ENCODE measurements at places on chromosomes 7 and 10.

- no peak for DNase-seq
These were observed 38.4 kb downstream of the SLC39A12 start for GRCh38 chr10:17989908-17990767.

GRCh38 chr10:124044143-124044862, 49.1 kb downstream of the CHST15 start:
- DNase-seq, result no peak

- no peak for DNase-seq
These were observed 5.1 kb upstream of the PLEKHS1 start for GRCh38 chr10:113746217-113746957.

DNA sequence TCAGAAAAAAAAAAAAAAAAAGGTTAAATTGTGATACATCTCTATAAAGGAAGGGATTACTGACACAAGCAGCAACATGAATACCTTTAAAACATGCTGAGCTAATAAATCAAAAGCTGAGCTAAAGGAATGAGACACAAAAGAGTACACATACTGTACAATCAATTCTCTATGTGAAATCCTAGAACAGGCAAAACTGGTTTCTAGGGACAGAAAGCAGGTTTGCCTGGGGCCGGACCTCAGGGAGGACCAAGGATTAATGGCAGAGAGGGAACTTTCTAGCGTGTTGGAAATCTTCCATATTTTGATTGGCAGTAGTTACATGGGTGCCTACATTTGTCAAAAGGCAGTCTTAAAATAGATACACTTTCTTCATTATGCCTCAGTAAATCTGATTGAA, 52.5 kb downstream of the KLRG2 start:
- DNase-seq, result no peak

- DNase-seq, result no peak
These were observed 27.7 kb downstream of the STK32C start for GRCh38 chr10:132279873-132280645.

GRCh38 chr7:23598296-23598695, 1.1 kb downstream of the CCDC126 start:
- DNase-seq, result no peak

DNA sequence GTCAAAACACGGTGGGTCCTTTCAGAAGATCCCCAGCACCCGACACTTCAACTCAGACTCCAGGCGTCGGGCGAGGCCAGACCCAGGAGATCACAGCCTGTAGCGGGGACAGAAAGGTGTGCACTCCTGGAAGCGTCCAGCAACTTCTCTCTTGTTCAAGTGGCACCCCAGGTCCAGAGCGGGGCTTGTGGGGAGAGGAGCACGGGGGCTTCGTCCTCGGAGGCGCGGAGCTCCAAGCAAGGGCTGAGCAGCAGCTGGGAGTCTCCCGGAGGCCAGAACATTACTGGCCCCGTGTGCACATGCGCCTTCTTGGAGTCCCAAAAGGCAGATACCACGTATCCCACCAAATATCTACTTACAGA, 54.9 kb downstream of the ZRANB1 start:
- DNase-seq, result no peak

DNA sequence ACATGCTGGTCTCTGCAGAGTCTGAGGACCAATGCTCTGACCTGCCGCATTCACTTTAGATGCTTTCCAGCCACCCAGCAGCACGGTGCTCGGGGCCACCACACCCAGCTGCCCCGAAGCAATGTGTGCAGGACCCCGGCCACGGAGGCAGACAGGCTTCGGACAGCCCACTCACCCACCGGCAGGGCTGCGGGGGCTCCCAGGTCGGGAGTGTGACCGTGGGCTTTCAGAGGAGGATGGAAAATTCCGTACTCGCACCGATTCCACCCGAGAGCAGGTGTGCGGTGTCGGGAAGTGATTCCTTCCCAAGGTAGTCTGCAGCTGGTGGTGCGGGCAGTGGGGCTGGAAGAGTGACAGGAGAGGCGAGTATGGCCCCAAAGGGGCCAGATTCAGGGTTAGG, 190.9 kb downstream of the DNAJB6 start:
- no peak for DNase-seq

- DNase-seq, result peak; percentile 7
These were observed 525.2 kb downstream of the LRMDA start for GRCh38 chr10:75956624-75957023.

- DNase-seq, result no peak
These were observed 105.2 kb downstream of the DKK1 start for GRCh38 chr10:52419281-52419680.

GRCh38 chr10:31017534-31018355, 13.9 kb downstream of the ZNF438 start:
- no peak for DNase-seq

GRCh38 chr10:126199221-126199998, 188.9 kb downstream of the ADAM12 start:
- DNase-seq, result peak; percentile 58

DNA sequence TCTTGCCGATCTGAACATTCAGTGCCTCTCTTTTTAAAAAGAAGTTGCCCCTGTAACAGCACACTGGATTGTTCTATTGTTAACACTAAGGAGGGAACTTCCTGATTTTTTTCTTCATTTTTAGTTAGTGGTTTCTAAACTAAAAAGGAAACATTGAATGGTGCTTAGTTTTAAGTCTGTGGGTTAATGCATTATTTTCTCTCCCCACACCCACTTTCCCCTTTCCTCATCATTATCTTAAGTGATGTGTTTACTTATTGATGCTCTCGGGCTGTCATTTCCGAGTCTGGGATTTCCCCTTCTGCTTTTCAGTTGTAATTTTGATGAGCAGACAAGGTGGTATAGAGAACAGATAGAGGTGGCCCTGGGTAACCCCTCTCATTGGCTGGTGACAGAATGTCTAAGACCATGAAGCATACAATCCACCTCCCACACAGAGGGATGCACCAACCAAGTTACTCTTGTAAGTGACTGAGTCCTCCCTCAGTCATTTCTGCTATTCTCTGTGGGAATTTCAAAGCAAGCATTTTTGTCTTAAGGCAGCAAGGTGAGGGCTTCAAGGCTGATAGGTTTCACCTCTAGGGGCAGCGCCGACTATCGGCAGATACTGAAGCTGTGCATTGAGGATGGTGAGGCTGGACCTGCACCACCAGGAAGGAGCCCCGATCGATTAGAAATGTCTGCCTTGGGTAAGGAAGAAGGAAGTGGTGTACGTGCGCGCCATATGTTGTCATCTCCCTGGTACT, 49.5 kb downstream of the CHN2 start:
- no peak for DNase-seq

GRCh38 chr10:49612513-49613164, 1.2 kb upstream of the CHAT start:
- DNase-seq, result no peak

DNA sequence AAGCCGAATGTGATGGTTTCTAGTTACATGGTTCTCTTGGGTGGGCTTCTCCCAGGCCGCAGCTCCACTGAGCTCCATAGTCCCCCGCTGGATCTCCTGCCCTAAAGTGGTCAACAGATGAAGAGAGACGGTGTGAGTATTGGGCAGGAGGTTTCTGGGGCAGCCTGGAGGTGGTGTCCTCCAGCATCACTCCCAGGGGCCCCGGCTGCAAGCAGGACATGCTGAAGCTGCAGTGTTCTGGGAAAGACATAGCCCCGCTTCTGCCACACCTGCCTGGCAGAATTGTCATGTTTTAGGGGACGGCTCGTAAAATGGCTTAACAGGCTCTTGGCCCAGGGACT, 40.4 kb downstream of the CALML3 start:
- no peak for DNase-seq

DNA sequence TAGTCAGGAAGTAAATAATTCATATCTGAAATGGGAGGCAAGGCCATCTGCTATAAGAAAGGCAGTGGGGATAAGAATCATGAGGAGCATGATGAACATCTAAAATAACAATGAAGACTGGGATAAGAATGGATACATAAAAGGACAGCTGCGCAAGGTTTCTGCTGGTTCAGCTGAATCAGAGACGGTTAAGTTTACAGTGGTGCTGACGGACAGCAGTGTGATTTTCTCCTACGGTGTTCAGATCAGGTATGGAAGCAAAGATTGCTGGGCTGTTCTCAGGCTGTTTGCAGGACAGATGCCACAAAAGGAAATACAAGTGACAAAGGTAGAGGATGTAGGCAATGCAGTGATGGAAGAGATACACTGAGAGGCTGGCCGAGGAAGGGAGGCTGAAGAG, 8.4 kb downstream of the CYCS start:
- no peak for DNase-seq

- no peak for DNase-seq
These were observed 17.6 kb downstream of the LRRN3 start for GRCh38 chr7:111108496-111108895.

DNA sequence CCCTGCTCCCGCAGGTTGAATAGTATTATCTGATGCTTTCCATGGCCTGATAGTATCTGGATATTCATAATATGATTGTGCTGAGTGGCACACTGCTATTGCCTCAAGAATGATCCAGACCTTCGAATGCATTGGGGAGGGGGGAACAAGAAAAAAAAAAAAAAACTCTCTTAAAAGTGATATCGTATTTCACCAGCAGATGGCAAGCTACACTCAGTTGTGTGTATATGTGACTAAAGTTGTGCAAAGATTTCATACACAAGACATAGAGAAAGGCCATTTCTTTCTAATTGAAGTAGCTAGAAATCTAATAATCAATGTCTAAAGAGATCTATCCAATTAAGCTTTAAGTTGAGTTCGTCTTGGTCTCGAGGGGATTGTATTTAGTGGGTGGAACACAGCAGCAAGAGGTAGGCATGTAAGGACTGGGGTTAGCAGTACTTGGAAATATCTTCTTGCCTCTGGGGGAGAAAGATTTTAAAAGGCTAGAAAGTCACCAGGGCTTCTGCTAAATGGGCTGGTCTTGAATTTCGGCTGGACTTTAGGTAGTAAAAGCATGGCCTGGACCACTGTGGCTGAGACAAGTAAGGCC, 15.3 kb downstream of the SFRP4 start:
- DNase-seq, result peak; percentile 70

- DNase-seq, result no peak
These were observed 35.2 kb upstream of the NUB1 start for GRCh38 chr7:151306374-151306773.

- DNase-seq, result no peak
These were observed 87.5 kb downstream of the ANKRD7 start for GRCh38 chr7:118312051-118312450.

DNA sequence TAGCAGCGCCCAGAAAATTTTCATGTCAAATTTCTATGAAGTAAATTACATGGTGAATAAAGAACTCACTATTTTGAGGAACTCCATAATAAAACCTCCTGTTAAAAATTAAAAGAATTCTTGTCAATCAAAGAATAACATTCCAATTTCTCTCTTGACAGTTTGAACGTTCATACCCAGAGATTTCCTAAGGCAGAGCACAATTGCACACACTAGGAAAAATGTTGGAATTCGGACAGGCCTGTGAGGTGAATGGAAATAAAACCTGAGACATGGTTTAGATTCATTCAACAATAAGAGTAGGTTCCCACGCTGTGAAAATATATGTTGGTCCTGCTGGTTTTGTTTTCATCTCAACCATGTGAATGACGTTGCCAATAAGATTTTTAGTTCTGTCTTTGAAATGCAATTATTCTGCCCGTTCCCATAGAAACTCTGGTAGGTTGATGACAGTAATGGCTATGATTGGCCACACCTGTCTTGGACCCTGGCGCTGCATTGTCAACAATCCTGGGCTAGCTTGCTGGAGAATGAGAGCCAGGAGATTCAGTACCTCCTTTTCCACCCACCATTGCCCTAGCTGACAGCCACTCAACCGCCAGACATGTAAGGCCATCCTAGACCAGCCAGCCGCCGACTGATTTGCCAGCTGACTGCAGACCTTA, 43.3 kb upstream of the RAPGEF5 start:
- DNase-seq, result no peak

DNA sequence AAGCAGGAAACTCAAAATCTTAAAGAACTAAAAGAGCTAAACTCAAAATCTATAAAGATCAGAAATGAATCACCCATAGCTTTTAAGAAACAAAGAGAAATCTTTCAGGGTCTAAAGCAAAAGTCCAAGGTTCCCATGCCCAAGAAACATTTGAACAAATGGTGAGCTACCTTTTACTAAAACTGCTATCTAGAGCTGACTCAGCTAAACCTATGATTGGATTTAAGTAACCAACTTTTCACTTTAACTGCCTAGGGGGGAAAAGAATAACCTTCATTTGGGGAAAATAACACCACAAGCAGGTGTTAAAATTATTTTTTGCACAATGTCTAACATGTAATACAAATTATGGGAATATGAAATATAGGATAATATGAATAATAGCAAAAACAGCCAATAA, 328.4 kb downstream of the PHF14 start:
- DNase-seq, result no peak

DNA sequence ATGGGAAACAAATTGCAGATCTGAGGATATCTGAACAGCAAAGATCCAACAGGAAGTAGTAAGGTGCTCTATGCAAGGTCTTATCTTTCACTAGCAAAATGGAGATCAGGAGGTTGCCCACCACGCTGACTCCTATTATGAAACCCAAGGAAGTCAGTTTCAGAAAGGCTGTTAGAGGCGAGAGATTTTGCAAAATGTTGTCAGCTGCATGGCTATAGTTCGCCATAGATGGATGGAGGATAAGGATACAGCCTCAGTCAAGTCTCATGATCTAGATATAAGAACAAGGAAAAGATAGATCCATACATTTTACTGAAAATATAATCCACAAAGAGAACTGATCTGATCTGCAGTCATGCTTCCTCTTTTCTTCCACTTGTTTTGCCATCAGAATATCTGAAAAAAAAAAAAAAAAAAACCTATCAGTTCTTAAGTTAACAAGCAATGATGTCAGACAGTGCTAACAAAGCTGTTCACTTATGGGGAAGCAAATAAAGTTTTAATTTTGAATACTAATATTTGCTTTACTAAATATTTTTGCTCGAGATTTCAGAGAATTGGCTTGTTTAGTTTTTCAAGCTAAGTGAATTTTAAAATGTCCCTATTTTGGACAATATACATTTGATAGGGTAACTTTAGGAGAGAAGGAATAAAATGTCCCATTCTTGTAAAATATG, 2.0 kb downstream of the GPR85 start:
- DNase-seq, result no peak

GRCh38 chr10:22321924-22322640, 1.2 kb downstream of the BMI1 start:
- DNase-seq, result no peak

DNA sequence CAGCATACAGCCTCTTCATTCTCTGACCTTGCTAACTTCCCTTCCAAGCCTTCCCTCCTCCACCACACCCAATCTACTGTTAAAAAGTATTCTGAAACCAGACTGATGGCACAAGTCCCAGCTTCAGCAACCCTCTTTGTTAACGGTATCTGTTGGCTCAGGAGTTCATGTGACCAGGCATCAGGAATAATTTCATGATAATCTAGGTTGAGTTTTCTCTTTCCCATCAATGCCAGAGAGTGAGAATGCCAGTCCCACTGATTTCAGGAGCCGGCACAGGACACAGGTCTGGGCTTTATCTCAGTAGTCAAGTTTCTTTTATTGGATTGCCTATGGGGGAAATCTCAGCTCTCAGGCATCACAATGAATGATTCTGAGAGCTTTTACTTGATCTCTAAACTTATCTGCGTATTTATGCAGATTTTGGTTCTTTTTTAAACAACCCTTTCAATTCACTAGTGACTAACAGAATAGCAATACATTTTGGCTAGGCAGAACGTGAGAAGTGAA, 231.0 kb upstream of the LYZL1 start:
- DNase-seq, result no peak
